ENCODE measurements at places on chromosomes 5 and 9.

- DNase-seq = no peak
These were observed 78.3 kb upstream of the HSPA9 start for GRCh38 chr5:138653502-138653901.

DNA sequence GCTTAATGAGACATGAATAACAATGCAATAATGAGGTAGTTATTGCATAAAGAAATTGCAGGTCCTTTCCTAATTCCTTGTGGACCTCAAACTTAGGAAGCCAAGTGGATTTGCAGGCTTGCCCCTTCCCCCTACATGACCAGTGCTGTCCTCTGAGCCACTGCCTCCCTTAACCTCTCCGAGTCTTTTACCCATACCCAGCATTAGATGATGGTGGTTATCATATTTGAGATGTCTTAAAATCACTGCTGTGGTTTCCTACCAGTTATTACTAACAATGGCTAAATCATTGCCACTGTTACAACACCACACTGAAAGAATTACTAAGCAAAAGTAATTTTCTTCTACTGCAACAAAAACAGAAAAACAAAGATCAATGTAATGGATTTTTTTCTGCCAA is 170.8 kb downstream of the EDIL3 start:
- no peak for DNase-seq

GRCh38 chr5:148730942-148731898 is 76.9 kb upstream of the HTR4 start:
- DNase-seq = no peak

DNA sequence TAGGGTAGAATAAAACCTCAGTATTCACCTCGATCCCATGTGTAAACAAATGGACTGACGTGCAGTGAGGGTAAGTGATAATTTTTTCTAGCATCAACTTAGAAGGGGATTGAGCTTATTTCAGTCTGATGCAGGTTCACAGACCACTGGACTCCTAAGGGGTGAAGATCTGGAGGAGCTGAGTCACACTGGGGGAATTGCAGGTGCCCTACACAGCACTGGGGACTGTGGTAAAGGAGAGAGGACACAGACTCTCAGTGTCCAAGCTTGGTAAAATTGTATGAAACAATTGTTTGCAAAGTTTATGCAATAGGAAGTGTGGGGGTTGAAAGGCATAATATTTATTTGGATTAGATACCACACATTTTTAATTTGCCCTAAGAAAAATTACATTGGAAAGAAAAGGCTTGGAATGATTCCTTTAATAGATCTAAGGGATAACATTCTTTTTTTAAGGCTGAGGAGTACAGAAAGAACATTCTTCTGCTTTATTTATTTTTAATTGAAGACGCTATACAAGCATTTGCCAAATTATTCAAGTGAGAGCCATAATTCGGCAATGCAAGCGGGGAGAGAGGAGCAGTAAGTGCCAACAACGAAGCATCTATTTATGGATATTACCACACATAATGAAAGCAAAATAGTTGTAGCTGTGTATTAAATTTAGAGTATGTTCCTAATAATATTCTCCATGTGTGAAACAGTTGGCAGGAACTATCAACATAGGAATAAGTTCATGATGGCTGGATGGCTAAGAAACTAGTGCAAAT is 766.9 kb upstream of the ADAMTS16 start:
- no peak for DNase-seq

DNA sequence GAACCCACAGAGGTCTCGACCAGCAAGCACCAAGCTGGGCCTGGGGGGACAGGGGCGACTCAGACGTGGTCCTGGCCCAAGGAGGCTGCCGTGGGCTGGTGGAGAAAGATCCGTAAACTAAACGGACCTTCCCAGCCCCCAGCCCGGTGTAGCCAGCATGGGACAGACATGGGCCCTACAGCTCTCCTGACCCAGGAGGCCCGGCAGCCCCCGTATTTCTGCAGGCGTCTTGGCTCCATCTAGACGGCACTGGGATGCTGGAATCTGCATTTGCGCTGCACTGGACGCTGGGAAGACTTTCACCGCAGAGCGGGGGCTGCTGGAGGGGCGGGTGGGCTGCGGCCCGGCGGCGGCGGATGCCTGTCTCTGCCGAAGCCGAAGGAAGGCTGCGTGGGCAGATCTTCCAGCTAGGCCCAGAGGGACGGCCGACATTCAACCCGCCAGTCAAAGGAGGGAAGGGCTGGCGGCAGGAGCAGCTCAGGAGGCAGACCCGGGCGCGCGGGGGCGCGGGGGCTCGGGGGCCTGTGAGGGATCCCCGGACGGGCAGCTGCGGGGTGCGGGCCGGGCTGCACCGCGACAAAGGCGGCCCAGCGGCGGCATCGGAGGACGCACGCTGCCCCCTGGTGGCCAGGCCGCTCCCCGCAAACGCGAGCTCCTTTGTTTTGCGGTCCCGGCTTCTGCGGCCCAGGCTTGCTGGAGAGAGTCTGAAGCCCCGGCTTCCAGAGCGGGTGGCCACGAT is 266.2 kb downstream of the NSG2 start:
- DNase-seq = peak; percentile 42

DNA sequence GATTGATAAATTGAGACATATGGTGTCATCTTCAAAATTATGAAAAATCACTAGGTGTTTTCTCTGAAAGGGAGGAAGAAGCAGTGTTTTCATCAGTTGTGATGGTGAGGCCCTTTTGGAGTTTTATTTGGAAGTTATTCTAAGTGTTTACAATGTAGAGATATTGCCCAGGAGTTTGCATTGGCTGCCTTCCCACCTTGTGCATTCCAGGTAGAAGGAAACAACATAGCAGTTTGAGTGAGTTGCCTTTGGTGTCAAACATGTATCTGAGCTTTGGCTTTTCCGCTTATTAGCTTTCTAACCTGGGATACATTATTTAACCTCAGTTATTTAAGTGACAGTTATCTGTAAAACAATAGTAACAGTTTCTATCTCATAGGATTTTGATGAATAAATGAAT is 122.5 kb downstream of the SCAMP1 start:
- DNase-seq = no peak

DNA sequence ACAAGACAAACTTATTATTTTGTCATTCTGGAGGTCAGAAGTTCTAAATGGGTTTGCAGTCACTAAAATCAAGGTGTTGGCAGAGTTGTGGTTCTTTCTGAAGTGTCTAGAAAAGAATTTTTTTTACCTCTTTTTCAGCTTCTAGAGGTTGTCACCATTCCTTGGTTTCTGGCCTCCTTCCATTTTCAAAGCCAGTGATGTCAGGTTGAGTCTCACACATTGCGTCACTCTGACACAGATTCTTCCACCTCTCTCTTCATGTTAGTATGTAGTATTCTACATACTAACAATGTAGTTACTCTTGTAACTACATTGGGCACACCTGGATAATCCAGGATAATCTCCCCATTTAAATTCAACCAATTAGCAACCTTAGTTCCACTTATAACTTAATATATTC is 290.3 kb downstream of the RFX3 start:
- no peak for DNase-seq

- no peak for DNase-seq
These were observed 30.9 kb upstream of the CEP72 start for GRCh38 chr5:581266-581665.

DNA sequence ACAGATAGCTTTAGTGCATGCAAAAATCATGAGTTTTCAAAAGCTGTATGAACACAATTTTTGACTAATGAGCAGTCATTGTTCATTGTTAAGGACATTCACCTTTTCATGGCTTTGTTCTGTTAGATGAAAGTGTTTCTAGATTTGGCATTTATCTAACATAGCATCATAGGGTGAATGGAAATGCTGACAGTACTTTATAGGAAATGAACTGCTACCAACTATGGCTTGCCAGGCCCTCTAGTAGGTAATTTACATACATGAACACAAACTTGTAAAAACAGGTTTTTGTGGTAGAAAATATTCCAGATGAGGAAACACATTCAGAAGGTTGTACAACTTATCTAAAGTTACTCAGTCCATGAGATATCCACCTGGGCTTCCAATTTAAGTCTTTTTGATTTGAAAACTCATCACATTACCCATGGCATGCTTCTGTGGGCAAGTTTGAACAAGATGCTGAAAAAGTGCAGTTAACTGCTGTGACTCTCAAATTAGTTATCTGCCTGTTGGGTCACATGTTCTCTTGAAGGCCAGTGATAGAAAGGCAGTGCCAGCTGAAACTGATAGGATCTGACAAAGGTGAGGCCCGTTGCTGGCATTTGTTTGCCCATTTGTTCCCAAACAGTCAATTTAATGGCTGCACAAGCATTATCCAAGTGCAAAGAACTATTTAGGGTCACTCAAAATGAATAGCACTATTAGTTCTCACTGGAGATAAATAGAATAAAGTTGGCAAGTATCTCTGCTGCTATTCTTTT is 399.1 kb downstream of the MAN2A1 start:
- no peak for DNase-seq

DNA sequence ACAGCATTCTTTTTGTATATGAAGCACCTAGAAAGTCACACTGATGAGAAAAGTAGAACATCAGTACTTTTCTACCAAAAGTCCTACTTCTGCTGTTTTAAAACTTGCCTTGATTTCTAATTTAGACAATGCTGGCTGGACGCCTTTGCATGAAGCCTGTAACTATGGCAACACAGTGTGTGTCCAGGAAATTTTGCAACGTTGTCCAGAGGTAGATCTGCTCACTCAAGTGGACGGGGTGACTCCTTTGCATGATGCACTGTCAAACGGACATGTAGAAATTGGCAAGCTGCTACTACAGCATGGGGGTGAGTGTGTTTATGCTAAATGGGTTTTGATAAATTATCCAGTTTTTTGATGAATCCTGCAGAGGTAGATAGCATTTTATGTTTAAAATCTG is 73.5 kb downstream of the SLF1 start:
- no peak for DNase-seq

GRCh38 chr5:32490972-32491557 is 46.5 kb upstream of the ZFR start:
- DNase-seq = no peak

DNA sequence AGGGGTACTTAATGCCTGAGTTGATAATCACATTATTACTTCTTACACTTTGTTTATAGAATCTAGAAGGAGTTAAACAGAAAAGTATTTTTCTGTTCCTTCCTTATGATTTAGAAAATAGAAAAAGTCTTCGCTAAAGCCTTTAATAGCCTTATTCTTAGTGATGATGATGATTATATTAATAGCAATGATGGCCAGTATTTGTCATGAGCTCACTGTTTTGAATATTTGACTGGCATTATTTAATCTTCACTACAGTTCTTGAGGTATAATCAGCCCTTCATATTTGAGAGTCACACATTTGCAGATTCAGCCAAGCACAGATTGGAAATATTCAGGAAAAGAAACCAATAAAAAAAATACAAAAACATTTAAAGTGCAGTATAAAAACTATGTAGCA is 23.3 kb downstream of the NIPBL start:
- DNase-seq = no peak

- no peak for DNase-seq
These were observed 68.7 kb downstream of the PCDH1 start for GRCh38 chr5:141809380-141810096.

DNA sequence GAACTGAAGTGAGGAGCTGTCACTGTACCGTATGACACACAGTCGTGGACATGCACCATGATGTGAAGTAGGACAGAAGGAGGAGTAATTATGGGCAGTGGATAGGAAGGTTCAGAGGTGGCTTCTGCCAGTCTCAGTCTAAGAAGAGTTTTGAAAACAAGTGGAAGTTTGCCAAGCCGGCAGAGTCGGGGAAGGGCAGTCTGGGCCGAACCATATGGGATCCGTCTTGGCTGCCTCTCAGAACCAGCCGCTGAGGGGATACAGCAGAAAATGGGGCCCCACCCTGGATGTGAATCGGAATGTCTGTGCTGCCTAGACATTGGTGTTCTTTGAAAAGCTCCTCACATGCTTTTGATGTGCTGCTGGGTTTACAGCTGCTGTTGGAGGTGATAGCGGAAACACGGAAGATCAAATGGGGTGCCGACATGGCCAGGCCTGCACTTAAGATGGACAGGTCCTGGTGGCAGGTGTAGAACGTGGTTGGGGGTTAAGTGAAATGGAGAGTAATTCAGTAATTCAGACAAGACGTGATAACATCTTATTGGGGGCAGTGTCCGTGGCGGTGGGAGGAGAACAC is 11.2 kb downstream of the SNX18 start:
- DNase-seq = no peak

- no peak for DNase-seq
These were observed 90.5 kb downstream of the ANKH start for GRCh38 chr5:14781106-14781505.

DNA sequence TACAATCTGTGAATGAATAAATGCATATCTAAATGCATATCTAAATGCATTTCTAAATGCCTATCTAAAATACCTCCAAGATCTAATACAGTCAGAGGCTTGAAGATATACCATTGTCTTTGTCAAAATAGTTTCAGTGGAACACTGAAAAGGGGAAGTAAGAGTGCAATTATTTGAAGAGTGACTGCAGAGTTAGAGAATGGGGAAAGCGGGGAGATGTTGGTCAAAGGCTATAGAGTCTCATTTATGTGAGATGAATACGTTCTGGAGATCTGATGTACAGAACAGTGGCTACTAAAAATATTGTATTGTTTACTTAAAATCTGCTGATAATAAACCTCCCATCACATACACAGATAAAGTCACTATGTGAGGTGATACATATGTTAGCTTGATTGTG is 1126.2 kb upstream of the CDH9 start:
- no peak for DNase-seq

DNA sequence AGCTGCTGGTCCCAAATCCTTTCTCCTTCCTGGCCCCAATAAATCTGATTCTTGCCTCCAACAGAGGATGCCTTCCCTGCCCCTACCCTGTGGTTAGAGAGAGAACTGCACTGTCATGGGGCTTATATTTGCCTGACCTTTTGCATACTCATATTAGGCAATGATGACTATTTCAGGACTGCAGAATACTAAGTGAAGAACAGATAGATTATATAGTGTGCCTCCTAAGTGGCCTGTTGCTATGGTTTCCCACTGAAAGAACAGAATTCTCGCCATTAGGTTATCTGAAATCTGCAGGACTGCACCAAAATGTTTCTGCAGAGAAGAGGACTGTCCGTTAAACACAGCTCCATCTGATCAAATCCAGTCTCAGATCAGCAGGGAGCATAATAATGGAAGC is 87.3 kb upstream of the CCNG1 start:
- no peak for DNase-seq

GRCh38 chr5:179304871-179305270 is 40.4 kb downstream of the ADAMTS2 start:
- DNase-seq = no peak

DNA sequence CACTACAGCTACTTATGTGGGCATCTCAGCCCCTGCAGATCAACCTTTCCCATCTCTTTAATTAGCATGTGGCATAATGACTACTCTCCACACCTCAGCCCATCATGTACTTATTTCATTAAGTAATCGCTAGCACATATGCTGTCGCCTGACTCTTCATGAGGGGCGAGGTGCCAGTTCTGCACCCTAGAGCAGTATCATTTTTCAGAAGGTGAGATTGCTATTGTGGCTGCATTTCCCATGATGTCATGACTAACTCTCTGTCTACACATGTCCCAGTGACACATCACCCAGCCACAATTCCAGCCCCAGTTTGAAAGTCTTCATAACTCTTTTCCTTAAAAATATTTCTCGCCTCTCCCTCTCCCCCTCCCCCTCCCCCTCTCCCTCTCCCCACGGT is 7.6 kb upstream of the F2RL1 start:
- DNase-seq = no peak

All from activated B cell treated with CpG ODN at 0.5 μM for 24 hours (primary cell).